ENCODE measurements at places on chromosomes 5 and 9. TPM values are rescaled to one million over a fixed set of nuclear protein-coding genes. Genes with fewer than 3 reads are reported as not detected.

Gene SLIT3
- total RNA-seq = 8.4 TPM

Gene PCA3
- not detected for total RNA-seq

Gene IGFBPL1
- total RNA-seq = not detected

Gene AOPEP
- 161 TPM for total RNA-seq

Gene CXCL14
- total RNA-seq = 1.3 TPM

Gene WDR38
- not detected for total RNA-seq

Gene PAXX
- total RNA-seq = 23.9 TPM

Gene SAXO1
- total RNA-seq = not detected

Gene SLC6A7
- not detected for total RNA-seq

Gene SPINK6
- not detected for total RNA-seq

Gene FGF1
- total RNA-seq = 43.6 TPM

Gene ITGA2
- 0.69 TPM for total RNA-seq

Gene GAPT
- 1.4 TPM for total RNA-seq

Gene PRDM9
- total RNA-seq = not detected

Gene FAM169A
- total RNA-seq = 3.6 TPM

Gene ORM1
- not detected for total RNA-seq
